ENCODE measurements at places on chromosomes 16 and 17.

DNA sequence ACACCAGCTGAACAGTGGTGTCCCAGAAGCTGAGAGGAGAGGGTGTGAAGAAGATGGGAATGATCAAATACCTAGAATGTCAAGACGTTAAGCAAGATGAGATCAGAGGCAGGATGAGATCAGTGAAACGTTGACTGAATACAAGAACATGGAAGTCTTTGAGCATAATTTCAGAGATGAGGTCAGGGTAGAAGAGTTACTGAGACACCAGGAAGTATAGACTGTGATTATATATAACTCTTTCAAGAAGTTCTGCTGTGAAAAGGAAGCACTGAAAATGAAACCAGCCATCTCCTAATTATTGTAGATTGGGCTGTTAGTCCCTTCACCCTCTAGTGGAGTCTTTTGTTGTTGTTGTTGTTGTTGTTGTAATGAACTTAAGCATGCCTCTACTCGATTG lies 9.1 kb downstream of the SHCBP1 start:
- DNase-seq: no peak

DNA sequence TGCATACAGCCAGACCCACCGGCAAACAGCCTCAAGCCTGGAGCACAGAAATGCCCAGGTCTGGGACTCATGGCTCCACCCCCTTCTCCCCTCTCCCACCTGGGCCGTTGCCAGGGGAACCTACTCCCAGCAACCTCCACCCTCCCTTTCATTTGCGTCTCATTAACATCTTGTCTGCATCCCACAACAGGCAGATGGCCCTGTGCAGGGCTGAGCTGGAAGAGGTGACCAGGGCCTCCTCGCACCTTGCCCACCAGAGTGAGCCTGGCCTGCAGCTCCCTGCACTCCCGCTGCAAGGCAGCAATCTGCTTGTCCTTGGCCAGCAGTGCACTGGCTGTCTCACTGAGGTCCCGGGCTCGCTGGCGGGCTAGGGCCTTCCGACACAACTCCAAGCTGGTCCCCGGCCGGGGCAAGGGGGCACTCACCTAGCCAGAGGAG lies 3.3 kb downstream of the TSPOAP1 start:
- no peak for DNase-seq

DNA sequence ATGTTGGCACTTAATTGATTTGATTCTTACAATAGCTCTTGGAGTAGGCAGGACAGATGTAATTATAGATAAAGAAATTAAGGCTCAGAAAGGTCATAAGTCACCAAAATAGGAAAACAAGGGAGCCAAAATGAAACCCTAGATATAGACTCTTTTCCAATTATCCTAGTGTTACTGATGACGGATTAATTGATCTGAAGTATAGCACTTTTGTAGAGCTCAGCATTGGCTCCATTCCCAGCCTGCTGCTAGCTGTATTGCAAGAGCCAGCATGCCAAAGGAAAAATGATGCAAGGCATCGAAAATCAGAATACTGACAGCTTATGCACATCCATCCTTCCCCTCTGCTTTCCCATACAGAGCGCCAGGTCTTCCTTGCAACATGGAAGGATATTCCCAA lies 21.6 kb upstream of the RASL10B start:
- no peak for DNase-seq

DNA sequence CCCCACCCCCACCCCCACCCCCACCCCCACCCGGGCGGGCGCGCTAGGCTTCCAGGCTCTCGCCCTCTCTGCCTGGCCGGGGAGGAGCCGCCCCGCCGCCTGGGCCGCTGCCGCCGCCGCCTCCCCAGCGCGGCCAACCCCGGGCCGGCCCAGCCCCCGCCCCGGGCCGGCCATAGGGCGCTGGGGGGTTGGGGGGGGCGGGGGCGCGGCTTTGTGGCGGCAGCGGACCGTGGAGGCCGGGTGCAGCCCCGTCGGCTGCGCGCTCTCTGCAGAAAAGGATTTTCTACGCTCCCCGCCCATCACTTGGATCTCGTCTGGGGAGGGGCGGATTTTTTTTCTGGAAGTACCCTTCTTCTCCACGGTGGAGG lies 230.9 kb downstream of the MRTFB start:
- DNase-seq: peak; percentile 55

- DNase-seq: no peak
These were observed 91.7 kb downstream of the CLEC16A start for GRCh38 chr16:11036040-11036439.
